GM12864 (cell line): ENCODE measurements at places on chromosomes 4 and X.

- DNase-seq: no peak
Observed at GRCh38 chr4:68948044-68948743, 3.4 kb downstream of the UGT2A3 start.

GRCh38 chrX:69121321-69122000 is 43.8 kb downstream of the PJA1 start:
- no peak for DNase-seq

DNA sequence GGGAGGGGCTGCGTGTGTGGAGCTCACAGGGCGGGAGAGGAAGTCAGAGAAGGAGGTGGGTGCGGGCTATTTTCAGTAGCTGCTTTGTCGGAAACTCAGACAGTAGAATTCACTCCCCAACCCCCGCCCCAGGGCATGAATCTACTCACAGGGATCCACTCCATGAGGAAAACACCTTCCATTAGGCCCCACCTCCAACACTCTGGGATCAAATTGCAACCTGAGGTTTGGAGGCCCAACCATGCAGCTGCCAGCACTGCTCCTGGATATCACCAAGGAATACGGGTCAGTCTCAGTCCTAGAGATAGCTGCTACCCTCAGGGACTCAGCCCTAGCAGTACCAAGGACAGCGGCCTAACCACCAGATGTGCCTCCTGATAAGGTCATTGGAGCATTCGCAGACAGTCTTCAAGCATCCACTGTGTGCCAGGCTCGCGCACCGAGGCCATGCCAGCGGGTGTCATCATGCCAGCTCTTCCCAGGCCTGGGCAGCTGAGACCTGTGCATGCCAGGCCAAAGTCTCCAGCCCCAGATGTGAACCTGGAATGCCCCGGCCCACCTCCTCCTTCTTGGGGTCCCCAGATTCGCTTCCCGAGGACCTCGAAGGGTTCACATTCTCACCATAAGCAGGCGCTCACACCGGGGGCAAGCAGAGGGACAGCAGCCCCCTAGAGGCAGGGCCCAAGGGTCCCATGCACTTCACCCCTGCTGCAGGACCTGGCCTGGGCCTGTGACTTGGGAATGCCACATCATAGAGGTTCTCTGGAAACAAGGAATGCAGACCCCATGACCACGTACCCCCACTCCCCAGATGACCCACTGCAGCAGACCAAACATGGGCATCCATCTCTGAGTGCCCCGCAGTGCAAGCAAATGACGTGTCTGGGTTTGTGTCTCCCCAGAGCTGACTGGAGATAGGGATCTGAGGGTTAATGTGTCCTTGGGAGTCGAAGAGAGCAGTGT is 102.3 kb downstream of the ADRA2C start:
- no peak for DNase-seq

DNA sequence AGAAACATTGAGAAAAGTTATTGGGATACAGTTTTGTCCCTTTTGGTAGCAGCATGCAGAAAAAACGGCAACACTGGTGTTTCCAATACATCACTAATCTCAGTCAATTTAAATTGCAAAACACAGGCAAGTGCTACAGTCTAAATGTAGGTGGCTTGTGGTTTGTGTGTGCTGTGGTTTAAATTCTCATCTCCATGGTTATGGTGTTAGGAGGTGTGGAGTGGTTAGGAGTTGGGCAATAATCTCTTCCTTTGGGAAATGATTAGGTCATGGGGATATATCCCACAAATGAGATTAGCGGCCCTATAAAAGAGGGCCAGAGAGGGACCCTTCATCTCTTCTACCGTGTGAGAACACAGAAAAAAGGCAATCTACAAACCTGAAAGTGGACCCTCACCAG is 1344.3 kb downstream of the ADGRL3 start:
- no peak for DNase-seq

DNA sequence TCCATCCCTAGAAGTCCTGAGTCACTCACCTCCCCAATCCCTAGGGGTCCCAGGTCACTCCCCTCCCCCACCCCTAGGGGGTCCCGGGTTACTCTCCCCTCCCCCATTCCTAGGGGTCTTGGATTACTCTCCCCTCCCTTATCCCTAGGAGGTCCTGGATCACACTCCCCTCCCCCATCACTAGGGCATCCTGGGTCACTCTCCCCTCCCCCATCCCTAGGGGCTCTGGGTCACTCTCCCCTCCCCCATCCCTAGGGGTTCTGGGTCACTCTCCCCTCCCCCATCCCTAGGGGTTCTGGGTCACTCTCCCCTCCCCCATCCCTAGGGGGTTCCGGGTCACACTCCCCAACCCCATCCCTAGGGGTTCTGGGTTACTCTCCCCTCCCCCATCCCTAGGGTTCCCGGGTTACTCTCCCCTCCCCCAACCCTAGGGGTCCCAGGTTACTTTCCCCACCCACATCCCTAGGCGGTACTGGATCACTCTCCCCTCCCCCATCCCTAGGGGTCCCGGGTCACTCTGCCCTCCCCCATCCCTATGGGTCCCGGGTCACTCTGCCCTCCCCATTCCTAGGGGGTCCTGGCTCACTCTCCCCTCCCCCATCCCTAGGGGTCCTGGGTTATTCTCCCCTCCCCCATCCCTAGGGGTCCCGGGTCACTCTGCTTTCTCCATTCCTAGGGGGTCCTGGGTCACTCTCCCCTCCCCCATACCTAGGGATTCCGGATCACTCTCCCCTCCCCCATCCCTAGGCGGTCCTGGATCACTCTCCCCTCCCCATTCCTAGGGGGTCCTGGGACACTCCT is 2.1 kb downstream of the ASMTL start:
- no peak for DNase-seq

DNA sequence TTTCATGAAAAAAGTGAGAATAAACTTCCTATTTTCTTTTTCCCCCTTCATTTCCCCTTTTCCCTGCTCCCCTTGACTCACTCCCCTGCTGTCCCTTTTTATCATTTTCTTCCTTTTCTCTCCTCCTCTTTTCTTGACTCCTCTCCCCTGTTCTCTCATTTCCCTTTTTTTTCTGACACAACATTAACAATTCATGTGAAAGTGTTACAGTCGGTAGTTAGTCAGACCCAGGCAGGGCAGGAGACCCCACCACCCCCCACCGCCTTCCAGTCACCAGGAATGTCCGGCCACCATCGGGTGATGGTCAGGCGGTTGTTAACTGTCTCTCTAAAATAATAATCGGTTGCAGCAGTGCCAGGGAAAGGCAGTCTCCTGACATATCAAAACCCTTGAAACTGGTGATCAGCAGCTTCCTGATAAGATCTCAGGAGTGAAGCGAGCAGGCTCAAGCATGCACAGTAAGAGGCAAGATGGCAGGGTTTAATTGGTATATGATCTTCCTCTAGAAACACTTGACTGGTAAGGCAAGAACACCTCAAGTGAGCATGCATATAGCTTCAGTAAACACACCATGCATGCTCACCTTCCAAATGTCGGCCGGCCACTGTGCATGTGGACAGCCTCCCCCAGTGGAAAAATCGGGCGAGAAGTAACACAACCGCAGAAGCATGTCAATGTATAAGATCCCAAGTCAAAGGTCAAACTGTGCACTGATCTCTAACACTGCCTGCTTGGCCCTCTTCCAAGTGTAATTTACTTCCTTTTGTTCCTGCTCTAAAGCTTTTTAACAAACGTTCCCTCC is 191.4 kb downstream of the NDST4 start:
- no peak for DNase-seq
